Cardiac septum (tissue), 1 donor: ENCODE measurements at places on chromosomes 6 and 20. TPM values are rescaled to one million over a fixed set of nuclear protein-coding genes. Genes with fewer than 3 reads are reported as not detected.
A peak's percentile ranks its signal among the peaks of the same experiment; 100 is the strongest.

The CST2 gene
- total RNA-seq: not detected

The NKAIN4 gene
- total RNA-seq: not detected

The LPA gene
- not detected for total RNA-seq

The CPNE1 gene
- total RNA-seq: 77.9 TPM

The LY6G5B gene
- total RNA-seq: 6.5 TPM

The CEP162 gene
- total RNA-seq: 4.3 TPM

The DNMT3B gene
- 0.62 TPM for total RNA-seq

The PGC gene
- total RNA-seq: not detected

The GABRR1 gene
- total RNA-seq: not detected

The LINC00237 gene
- total RNA-seq: not detected

GRCh38 chr20:57330998-57331397 lies 1.4 kb downstream of the SPO11 start:
- no peak for DNase-seq

DNA sequence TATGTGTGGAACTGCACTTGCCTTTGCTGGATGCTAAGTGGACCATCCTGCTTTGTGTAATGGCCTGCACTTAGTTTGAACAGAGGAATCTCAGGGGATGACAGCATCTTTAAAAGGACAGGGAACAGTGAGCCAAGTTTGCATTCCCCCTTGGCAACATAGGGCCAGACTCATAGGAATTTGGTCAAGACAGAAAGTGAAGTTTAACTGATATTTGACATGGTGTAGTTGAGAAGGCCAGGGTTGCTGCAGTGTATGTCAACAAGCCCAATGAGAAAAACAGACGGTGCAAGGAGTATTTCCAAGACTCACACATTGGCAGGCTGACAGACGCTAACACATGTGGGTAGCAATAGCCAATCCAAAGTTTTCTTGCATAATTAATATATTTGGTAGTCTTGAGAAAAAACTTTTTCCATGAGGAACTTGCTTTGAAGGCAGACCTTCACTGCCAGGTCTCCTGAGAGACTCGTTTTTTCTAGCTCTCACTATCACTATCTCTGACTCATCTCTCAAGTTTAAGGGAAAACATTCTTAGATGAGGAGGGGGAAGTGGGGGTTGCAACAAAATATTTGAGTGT lies 213.8 kb downstream of the IBTK start:
- DNase-seq: no peak

- DNase-seq: no peak
Observed at GRCh38 chr6:127463056-127463455, 3.9 kb upstream of the KIAA0408 start.

DNA sequence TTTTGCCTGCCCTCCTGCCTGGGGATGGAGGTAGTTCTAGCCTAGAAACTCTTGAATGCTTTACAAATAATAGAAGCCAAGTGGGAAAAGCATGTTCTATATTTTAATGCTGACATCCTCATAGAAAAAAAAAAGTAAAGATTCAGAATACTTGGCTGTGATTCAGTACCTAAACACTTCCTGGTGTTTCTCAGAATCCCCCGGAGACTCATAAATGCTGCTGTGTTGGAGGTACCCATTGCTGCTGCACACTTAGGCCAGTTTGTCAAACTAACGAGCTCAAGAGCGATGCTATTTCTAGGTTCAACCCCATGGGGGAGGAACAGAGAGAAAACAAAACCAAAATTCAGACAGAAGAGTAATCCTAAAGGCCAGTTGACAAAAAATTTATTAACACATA lies 38.8 kb upstream of the ZFP64 start:
- DNase-seq: no peak

- no peak for DNase-seq
Observed at GRCh38 chr20:642398-643174, 10.4 kb downstream of the SRXN1 start.

- no peak for DNase-seq
Observed at GRCh38 chr20:58553166-58553696, 38.0 kb upstream of the APCDD1L start.

- peak; percentile 15 for DNase-seq
Observed at GRCh38 chr20:57071954-57072583, 194.4 kb downstream of the BMP7 start.

DNA sequence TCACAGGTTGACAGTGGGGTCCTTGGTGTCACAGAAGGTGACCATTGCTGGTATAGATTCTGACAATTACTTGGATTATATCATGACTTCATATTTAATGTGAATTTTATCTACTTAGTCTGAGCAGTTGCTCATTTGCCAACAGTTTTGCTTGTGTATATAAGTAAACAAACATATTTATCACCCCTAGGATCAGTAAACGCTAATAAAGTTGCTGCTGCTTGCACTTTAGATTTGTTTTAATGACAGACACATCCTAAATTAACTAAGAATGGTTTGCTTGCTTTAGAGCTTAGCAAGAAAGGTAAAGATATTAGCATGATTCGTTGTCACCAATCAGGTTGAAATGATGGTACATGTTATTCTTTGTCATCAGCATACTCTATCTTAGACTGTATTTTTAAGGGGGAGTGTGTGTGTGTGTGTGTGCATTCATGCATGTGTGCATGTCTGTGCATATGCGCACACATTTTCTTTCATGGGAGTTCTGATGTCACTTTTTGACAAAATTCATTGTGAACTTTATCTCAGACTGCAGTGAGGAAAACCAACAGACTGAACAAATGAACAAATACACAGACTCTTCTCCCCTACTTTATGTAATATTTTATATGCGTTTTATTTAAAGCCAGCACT lies 782.6 kb upstream of the FLRT3 start:
- DNase-seq: no peak

DNA sequence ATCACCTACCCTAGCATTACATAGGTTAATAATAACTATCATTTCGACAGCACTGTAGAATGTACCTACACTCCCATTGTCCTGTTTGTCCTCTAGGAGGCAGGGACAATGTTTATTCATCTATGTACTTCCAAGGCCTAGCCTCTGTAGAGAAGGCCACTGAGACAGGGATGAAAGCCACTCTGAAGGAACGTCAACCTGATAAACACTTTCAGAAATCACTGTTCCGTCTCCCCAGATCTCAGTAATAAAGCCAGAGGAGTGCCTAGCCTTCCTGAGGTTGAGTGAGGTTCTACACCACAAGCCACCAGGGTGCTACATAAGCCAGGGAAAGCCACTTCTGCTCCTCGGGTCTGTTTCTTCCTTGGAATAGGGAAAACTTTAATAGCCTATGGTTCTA lies 44.8 kb downstream of the POPDC3 start:
- no peak for DNase-seq

GRCh38 chr6:703552-703951 lies 10.6 kb upstream of the EXOC2 start:
- no peak for DNase-seq

DNA sequence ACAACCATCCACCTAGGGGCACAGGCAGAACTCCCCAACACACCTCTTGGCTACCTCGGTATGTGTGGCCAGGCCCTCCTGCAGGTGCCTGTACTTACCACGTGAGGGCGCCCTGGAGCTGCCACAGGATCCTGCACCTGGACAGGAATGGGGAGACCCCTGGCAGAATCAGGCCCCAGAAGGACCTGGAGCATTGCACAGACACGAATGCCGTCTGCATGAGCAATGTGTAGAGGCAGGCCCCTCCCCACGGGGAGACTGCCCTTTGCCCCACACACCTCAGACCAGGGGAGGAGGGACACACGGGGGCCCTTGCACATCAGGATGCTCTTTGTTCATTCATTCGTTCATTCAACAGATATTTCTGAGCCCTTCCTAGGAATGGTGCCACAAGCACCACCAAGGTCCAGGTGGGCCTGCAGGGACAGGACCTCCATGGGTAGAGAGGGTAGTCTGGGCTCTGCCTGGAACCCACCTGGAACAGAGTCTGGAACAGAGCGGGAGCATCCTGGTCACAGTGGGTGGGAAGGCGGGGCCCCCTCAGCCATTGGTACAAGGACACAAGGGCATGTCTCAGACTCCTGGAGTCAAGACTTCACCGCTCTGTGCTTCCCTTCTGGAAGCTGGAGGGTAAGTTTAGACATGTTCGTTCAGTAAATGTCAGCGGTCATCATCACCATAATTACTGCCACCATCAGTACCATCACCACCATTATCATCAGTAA lies 32.3 kb downstream of the YTHDF1 start:
- DNase-seq: no peak

- DNase-seq: no peak
Observed at GRCh38 chr6:135910790-135911618, 59.5 kb downstream of the PDE7B start.

- no peak for DNase-seq
Observed at GRCh38 chr6:37638414-37639341, 59.0 kb downstream of the MDGA1 start.

DNA sequence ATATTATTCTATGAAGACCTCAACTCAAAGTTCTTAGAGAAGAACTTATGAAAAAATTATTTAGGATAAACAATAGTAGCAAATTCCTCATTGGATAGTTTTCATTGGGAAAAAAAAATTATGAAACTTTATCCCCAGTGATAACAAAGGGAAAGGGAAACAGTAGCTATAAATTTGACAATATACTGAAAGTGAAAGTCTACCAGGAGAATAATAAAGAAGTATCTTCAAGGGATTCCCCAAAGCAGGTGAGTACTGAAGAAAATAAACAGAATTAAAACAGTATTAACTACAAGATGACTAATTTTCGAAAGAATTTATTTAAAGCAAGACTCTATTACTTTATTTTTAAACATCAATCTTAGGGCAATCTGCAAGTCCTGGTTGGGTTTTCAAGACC lies 56.4 kb downstream of the REPS1 start:
- DNase-seq: no peak

GRCh38 chr20:25012616-25013189 lies 20.2 kb upstream of the APMAP start:
- peak; percentile 61 for DNase-seq

GRCh38 chr6:128242765-128243403 lies 277.5 kb downstream of the PTPRK start:
- DNase-seq: no peak

DNA sequence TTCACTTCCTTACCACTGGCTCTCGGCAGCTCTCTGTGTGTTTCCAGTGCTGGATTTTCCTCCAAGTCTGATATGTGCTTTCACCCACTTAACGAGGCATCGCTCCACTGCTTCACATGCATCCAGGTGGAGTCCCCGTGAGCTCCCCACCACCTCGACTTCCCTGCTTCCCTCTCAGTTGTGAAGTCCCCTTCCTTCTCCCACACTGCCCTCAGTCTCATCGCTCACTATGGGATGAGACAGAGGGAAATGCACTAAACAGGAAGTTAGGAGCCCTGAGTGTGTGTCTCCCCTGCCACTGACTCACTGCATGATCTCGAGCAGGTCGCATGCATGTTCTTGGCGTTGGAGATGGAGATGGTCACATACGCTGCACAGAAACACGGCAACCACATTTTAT lies 84.0 kb downstream of the MTHFD1L start:
- DNase-seq: no peak

- DNase-seq: no peak
Observed at GRCh38 chr6:116088946-116089345, 11.7 kb upstream of the NT5DC1 start.

DNA sequence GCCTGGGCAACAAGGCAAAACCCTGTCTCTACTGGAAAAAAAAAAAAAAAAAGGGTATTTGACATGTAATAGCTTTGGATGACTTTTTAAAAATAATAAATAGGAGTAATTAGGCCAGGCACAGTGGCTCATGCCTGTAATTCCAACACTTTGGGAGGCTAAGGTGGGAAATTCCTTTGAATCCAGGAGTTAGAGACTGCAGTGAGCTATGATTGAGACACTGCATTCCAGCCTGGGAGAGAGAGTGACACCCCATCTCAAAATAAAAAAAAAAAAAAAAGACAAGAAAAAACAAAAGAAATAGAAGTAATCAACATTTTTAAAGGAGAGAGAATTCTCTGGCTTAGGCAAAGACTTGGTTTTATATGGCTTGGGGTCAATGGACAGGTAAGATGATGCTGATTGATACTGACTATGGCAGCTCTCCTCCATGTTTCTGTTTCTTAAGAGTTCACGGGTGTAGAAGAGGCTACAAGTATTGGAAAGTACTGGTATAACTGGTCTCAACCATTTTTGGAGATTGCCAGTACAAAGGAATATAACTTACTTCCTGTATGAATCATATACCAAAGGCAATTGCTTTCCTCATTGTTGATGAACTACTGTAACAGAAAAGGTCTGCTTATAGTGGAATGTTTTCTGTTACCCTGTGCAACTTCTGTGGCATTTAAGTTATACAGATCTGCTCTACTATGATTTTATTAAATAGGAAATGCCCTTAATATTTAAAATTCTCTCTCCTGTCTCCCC lies 10.1 kb downstream of the MAP3K5 start:
- DNase-seq: no peak

GRCh38 chr6:97790926-97791590 lies 508.0 kb upstream of the MMS22L start:
- DNase-seq: no peak

- DNase-seq: no peak
Observed at GRCh38 chr6:82622461-82622860, 258.8 kb downstream of the TPBG start.

GRCh38 chr6:41921712-41921998 lies 356 bp downstream of the BYSL start:
- DNase-seq: no peak

DNA sequence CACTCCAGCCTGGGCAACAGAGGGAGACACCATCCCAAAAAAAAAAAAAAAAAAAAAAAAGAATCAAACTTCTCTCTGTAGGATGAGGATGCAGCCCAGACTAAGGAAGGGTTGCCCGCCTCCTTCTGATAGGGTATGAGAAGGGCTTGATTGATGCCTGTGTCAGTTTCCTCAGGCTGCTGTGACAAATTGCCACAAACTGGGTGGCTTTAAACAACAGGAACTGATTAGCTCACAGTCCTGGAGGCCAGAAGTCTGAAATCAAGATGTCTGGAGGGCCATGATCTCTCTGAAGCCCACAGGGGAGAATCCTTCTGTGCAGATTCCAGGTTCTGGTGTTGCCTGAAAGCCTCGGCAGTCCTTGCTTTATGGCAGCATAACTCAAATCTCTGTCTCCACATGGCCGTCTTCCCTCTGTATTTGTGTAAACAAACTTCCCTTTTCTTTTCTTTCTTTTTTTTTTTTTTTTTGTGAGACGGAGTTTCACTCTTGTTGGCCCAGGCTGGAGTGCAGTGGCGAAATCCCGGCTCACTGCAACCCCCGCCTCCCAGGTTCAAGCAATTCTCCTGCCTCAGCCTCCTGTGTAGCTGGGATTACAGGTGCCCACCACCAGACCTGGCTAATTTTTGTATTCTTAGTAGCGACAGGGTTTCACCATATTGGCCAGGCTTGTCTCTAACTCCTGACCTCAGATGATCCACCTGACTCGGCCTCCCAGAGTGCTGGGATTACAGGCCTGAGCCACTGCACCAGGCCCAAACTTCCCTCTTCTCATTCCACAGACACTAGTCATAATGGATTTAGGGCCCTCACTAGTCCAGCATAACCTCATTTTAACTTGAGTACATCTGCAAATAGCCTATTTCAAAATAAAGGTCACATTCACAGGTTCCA lies 11.2 kb upstream of the CDK19 start:
- no peak for DNase-seq

- DNase-seq: no peak
Observed at GRCh38 chr20:50311308-50312001, 120.8 kb downstream of the CEBPB start.

DNA sequence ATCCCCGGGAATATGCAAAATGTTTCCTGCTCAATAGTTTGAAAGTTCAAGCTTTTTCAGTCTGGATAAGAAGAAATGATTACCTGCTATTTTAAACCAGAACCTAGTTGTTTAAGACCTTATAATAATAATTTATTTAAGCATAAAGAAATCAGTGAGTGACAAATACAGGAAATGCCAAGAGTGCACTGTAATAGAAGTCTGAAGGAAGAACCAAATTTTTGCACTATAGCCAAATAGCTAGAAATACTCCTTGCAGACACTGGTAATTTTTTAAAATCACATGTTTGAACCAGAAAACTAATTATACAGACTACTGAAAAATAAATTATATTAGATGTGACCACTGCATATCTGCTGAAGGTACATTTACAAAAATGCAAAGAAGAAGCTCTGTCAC lies 93.2 kb downstream of the MMS22L start:
- no peak for DNase-seq
